ENCODE measurements at places on chromosomes 3 and 15.

GRCh38 chr3:81761904-81762580, 597 bp upstream of the GBE1 start:
- peaks cover 14% of the 10 kb centered on the region for H3K4me1 ChIP-seq
- H3K27me3 ChIP-seq = no peaks in the 10 kb centered on the region
- no peak for DNase-seq
- H3K4me3 ChIP-seq = peak overlapping the region; percentile 82
- no peaks in the 10 kb centered on the region for H3K36me3 ChIP-seq

DNA sequence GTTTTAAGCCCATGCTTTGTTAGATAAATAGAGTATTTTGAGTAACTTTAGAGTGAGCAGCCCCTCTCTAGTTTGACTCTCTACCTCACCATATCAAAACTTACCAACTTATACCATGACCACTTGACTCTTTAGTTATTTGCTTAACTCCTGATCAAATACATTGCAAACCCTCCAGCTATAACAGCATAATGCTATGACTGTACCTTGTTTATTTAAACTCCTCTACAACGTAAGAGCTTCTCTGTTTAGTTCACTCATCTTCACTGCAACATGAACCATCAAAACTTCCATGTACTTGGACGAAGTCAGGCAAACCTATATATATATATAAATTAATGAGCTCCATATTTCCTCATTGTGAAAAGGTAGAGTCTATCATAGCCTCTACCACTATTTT, 218.2 kb downstream of the DPH6 start:
- DNase-seq = no peak
- no peaks in the 10 kb centered on the region for H3K27me3 ChIP-seq
- H3K4me1 ChIP-seq = no peaks in the 10 kb centered on the region
- no peaks in the 10 kb centered on the region for H3K36me3 ChIP-seq

GRCh38 chr15:32030795-32031194, 480 bp downstream of the CHRNA7 start:
- H3K27ac ChIP-seq = no peak overlapping the region
- H3K4me1 ChIP-seq = peaks cover 3% of the 10 kb centered on the region
- no peak for DNase-seq
- H3K4me3 ChIP-seq = peak overlapping the region; percentile 59

- no peak overlapping the region for H3K4me3 ChIP-seq
- peaks cover 11% of the 10 kb centered on the region for H3K4me1 ChIP-seq
- DNase-seq = no peak
- no peak overlapping the region for H3K27ac ChIP-seq
- no peaks in the 10 kb centered on the region for H3K27me3 ChIP-seq
These were observed 7.8 kb downstream of the DNASE1L3 start for GRCh38 chr3:58202917-58203360.

- no peaks in the 10 kb centered on the region for H3K27me3 ChIP-seq
- no peaks in the 10 kb centered on the region for H3K4me1 ChIP-seq
- DNase-seq = no peak
- H3K36me3 ChIP-seq = no peaks in the 10 kb centered on the region
- H3K4me3 ChIP-seq = no peak overlapping the region
These were observed 2.5 kb downstream of the PIK3CA start for GRCh38 chr3:179150610-179151009.
